ENCODE measurements at places on chromosomes 1 and 21.
A peak's percentile ranks its signal among the peaks of the same experiment; 100 is the strongest.

DNA sequence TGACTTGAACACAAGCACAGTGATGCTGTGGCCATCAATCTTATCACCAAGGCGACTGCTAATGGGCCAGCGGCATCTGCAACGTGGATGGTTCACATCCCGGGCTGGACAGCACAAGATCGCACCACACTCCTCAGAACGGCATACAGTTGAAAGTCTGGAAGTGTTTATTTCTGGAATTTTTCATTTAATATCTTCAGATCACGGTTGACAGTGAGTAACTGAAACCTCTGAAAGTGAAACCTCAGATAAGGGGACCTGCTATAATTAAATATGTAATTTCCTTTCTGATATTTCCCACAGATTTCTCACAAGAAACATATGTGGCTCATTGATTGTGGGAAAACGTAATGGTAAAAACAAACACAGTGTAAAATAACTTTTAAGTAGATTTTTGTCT, 83.7 kb downstream of the POFUT2 start:
- no peak for DNase-seq

DNA sequence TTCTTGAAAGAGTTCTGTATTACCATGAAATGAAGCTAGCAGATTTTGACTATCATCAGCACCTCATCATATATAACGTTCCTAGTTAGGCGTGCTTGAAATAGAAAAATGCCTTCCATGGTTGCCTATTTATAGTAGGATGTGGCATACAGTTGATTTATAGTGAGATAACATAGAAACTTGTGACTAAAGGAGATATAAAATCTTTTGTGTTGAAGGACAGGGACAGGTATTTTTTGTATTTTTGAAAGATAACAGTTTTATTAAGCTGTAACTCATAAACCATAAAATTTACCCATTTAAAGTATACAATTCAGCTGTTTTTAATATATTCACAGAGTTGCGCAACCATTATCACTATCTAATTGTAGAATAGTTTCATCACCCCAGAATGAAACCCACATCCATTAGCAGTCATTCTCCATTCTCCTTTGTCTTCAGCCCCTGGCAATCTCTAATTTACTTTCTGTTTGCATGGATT, 19.3 kb downstream of the SPEN start:
- no peak for DNase-seq

DNA sequence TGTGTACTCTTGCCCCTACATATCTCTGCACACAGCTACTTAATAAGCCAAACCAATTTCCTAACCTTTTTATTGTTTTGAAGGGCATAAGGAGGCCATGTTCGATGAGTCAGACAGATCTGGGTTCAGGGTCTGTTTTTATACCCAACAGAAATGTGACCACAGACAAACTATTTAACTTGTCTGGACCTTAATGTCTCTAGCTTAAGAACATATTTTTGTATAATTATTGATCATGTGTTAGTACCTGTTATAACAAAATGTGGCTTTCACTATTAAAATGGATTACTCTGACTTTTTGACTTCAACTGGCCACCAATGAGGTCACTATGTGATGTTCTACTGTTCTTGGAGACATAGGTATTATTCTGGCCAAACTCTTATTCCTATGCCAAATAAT, 507.8 kb upstream of the USP24 start:
- DNase-seq: no peak

- DNase-seq: no peak
Observed at GRCh38 chr1:9730096-9730901, 78.8 kb downstream of the PIK3CD start.

DNA sequence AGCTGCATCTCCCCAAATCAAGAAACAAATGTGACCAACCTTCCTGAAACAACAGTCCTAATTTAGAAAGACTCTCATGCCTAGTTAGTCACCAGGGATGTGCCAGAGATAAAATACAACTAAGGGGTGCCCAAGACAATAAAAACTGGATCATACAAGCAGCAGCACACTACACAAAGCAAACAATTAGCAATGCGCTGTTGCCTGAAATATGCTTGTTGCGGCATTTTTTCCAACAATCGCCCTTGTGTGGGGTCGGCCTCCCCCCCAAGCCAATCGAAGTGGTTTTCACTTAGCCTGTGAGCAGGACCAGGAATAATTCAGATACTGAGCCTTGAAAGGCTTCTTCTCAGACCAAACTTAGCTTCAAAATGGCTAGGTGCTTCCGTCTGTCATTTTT, 1.4 kb upstream of the STMN1 start:
- DNase-seq: no peak

DNA sequence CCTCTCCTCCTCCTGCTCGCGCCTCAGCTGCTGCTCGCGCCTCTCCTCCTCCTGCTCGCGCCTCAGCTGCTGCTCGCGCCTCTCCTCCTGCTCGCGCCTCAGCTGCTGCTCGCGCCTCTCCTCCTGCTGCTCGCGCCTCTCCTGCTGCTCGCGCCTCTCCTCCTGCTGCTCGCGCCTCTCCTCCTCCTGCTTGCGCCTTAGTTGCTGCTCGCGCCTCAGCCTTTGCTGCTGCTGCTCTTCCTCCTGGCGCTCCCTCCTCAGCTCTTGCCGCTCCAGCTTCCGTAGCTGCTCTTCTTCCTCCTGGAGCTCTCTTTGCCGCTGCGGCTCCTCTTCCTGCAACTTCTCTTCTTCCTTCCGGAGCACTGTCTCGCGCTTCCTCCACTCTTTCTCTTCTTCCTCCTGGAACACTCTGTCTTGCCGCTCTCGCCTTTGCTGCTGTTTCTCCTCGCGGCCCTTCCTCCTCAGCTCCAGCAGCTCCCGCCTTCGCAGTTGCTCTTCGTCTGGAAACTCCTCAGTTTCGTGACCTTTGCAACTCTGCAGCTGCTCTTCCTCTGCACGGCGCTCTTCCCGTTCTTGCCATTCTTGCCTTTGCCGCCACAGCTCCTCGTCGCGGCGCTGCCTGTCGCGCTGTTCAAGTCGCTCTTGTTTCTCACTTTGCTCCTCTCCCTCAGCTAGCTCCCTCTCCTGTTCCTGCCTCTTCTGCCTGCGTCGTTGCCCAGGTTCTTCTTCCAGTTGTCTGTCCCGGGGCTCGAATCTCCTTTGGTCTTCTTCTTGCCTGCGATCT, 3.0 kb downstream of the TCHH start:
- peak; percentile 2 for DNase-seq

- DNase-seq: no peak
Observed at GRCh38 chr1:200856716-200857357, 15.9 kb upstream of the GPR25 start.

DNA sequence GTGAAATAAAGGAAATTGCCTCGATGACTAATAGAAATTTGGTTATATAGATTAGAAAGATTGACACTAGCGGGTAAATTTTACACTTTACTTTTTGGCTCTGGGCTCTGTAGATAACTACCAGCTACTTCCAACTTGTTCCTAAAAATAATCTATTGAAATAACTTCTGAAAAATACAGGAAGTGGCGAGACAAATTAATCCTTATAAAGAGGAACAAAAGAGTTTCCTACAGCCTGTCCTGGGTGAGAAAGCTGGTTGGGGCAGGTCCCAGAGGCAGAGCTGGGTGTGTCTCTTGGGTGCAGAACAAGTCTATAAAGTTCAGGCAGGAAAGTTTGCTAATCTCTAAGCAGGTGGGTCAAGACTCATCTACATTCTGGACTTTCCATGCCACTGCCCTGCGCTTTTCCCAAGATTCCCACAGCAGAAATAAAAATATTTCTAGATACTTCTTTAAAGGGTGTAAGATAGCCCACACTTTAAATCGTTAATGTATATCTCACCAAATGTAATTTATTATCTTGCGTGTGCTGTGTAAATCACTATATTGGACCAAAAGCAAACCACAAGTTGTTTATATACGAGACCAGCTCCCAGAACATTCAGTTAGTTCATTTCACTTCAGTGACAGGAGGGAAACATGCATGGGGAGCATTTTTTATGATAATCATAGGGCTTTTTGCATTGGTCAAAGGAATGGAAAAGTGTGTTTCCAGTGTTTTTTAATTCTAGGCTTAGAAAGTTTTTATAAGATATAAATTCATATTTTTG, 70.1 kb upstream of the NRIP1 start:
- no peak for DNase-seq

DNA sequence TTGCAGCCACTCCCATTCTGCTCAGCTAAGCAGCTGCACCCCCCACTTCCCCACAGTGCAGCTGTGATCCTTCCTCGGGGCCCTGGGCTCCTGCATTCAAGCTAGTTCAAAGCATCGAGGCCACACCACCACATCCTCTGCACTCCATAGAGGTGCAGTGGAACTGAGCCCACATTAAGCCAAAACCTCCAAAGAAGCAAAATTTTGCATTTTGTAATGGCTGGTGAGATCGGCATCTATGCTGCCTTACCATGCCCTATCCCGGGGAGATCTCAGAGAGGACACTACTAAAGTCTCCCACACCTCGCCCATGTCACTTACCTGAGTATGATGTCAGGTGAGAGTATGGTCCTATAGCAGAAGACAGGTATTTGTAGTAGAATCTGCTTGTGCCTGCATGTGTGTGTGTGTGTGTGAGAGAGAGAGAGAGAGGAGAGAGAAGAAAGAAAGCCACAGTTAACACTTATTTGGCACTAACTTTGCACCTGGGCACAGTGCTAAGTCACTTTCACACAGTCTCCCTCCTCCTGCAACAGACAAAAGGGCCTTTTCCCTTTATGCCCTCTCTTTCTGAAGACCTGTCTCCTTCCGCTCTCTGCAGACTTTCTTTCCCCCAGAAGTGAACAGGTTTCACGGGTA, 89.8 kb downstream of the KIF14 start:
- DNase-seq: peak; percentile 69

DNA sequence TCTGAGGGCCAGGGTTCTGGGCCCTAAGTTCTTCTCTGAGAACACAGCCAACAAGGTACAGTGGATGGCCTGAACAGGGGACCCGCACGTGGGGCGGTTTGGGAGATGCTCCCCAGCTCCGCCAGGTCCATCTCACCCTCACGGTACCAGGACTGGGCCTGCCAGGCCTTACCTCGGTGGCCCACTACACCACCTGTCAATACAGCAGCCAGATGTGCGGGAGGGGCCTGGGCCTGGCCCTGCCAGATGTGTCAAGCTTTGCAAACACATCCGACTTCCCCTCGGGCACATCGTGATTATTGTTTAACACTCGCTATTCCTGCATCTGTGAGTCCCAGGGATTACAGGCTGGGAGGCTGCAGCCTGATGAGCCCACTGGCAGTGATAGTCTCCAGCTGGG, 122.4 kb downstream of the LACTBL1 start:
- DNase-seq: no peak

- DNase-seq: no peak
Observed at GRCh38 chr1:223810586-223810985, 35.2 kb downstream of the TP53BP2 start.

DNA sequence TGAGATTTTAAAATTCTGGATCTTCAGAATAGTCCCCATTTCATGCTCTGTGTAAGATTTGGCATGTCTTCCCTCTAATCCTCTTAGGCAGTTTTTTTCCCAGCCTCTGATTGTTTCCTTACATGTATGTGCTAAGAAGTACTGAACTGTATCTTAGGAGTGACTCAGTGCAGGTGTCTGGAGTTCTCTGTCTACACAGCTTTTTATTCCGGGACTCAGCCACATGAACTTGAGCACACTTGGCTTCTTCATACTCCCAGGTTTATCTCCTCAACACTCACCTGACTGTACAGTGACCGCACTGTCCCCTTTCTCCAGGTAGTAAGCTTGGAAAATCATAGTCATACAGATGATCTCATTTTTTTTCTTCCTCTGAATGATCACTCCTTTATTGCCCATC, 50.7 kb downstream of the SYT14 start:
- no peak for DNase-seq

GRCh38 chr21:23729331-23729730, 1878.0 kb downstream of the MRPL39 start:
- DNase-seq: no peak

DNA sequence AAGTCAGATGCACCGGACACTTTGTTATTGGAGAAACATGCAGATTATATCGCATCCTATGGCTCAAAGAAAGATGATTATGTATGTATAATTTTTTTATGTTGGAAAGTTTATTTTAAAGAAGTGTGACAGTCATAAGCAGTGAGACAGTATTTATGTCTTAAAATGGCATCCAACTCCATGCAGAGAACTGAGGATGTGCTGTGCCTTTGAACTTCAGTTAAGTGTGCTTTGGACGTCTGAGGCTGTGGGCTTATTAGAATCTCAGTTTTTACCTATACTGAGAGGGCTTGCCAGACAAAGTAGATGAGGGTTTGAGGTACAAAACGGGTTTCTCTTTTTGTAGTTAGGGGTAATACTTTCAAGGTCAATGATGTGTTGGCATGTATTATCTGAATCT, 1.5 kb downstream of the RABGGTB start:
- DNase-seq: no peak

DNA sequence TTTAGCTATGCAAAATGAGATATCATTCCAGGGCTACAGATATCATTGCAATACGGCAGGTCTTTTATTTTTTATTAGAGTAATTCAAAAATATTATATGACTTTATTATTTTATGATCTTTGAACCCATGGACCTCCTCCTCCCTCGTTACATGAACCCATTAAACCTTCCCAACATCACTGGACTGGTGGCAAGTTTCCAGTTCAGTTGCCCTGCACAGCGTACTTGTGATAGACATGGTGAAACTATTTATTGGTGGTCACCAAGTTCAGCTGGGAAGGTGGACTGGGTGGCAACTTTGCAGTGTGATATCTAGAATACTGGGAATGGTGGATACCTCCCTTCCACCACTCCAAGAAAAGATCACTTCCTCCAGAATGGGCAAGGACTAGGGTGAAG, 52.5 kb downstream of the SLC30A10 start:
- DNase-seq: no peak

DNA sequence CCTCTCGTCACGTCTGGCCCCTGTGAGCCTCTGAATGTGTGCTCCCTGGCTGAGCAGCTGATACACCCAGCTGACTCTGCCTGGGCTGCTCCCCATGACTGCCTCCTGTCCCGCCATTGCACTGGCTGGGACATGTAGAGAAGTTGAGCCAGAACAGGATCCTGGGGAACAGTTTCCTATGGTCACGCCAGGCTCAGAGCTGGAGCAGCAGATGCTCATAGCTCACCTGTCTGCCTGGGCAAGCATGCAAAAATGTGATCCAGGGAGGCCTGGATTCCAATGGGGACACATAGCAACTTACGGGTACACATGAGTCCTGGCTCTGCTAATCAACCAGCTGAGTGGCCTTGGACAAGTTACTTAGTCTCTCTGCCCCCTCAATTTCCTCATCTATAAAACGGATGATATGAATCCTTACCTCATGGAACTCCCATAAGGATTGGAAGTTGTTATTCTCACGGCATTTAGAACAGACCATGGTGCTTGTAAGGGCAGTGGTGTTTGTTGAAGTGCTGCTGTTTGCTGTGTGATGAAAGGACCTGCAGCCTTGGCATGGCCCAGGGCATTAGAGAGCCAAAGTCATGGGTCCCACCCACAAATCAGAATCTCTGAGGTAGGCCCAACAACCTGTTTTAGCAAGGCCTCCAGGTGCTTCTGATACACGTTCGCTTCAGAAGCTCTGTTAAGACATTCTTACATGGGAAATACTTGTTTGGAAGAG, 150.3 kb upstream of the VANGL1 start:
- no peak for DNase-seq

Data from central memory CD4-positive, alpha-beta T cell (primary cell).